Activated CD8-positive, alpha-beta memory T cell treated with anti-CD3 and anti-CD28 coated beads, Interleukin-2, amount 10 ng/mL, durations not matched to agents 7 days and 5 days (primary cell): ENCODE measurements at places on chromosomes 3 and 15. TPM values are rescaled to one million over a fixed set of nuclear protein-coding genes. Genes with fewer than 3 reads are reported as not detected.

DNA sequence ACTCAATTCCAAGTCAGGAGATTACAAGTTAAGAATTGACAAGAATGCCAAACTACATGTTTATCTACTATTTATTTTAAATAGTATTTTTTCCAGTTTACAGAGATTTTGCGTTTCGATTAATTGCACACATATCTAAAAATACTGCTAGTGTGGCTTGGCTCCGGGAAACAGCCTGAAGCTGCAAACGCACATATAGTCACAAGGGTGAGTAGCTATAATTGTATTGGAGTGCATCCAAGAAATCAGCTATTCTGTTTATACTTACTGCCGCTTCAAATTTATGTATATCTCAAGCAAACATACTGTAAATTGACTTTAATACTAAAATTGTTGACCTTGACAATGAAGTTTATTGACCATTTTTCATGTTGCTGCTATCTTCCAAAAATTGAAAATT, 77.0 kb upstream of the PLSCR5 start:
- no peak for DNase-seq
- no peak overlapping the region for H3K4me3 ChIP-seq
- no peaks in the 10 kb centered on the region for H3K27me3 ChIP-seq
- no peaks in the 10 kb centered on the region for H3K36me3 ChIP-seq
- no peak overlapping the region for H3K27ac ChIP-seq
- no peaks in the 10 kb centered on the region for H3K4me1 ChIP-seq

DNA sequence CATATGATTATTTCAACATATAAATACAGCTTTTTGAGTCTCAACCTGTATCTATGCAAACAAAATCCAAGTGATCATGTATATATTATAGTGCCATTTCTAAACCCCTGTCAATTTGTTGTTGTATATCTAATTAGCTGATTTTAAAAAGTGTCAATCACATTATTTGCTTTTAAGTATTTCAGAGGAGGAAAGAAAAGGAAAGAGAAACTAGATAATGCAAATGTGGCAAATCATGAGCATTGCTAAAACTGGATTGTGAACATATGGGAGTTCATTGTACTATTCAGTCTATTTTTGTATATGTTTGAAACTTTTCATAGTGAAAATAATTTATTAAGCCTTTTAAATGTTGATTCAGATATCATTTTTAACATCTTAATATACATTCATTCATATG, 190.7 kb downstream of the ZIC4 start:
- H3K27ac ChIP-seq, result no peak overlapping the region
- no peak overlapping the region for H3K4me3 ChIP-seq
- DNase-seq, result no peak
- H3K27me3 ChIP-seq, result no peaks in the 10 kb centered on the region
- H3K36me3 ChIP-seq, result no peaks in the 10 kb centered on the region

GRCh38 chr15:80179025-80179759, 26.4 kb downstream of the FAH start:
- no peak overlapping the region for H3K4me3 ChIP-seq
- no peak for DNase-seq
- no peak overlapping the region for H3K27ac ChIP-seq

DNA sequence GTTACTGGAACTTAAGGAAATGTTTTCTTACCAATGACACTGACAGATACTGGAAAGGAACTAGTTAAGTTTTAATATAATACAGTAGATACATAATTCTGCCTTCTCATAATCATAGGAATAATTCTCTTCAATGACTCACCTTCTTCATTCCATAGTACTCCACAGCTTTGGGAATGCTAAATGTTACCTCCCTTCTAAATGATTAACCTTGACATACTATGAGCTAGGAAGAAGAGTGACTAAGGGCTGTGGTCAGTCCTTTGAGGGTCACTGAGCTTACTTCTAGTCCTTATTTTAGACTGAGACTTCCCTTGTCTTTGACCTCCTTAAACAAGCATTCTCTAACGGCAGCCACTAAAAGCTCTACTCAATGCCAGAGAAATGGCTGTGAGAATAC, 69.6 kb upstream of the PPIB start:
- no peak for DNase-seq
- no peak overlapping the region for H3K4me3 ChIP-seq
- peaks cover 10% of the 10 kb centered on the region for H3K4me1 ChIP-seq
- H3K27me3 ChIP-seq, result no peaks in the 10 kb centered on the region
- peaks cover 15% of the 10 kb centered on the region for H3K36me3 ChIP-seq

- H3K4me1 ChIP-seq, result peaks cover 17% of the 10 kb centered on the region
- peaks cover 9% of the 10 kb centered on the region for H3K27me3 ChIP-seq
- peaks cover 6% of the 10 kb centered on the region for H3K36me3 ChIP-seq
Observed at GRCh38 chr3:107938143-107938542, 152.7 kb downstream of the CD47 start.

Gene PLOD2
- 0.20 TPM for total RNA-seq
